Stimulated activated CD8-positive, alpha-beta memory T cell treated with anti-CD3 and anti-CD28 coated beads, Interleukin-4, amount 100 ng/mL, for 1 hour (primary cell): ENCODE measurements at places on chromosomes 13 and 19.

DNA sequence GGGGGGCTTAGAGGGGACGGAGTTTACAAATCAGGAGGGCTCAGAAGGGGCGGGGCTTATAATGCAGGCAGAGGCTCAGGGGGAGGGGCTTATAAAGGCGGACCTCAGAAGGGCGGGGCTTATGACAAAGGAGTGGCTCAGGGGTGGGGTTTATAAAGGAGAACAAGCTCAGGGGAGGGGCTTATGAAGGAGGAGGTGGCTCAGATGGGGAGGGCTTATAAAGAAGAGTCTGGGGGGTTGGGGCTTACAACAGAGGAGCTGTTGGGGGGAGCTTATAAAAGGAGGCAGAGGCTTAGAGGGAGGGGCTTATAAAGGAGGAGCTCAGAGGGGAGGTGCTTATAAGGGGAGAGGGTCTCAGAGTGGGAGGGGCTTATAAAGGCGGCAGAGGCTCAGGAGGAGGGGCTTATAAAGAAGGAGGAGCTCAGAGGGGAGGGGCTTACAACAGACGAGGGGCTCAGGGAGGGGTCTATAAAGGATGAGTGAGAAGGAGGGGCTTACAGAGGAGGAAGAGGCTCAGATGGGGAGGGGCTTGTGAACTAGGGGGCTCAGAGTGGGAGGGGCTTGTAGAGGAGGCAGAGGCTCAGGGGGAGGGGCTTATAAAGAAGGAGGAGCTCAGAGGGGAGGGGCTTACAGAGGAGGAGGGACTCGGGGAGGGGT is 1.0 kb downstream of the SMIM24 start:
- DNase-seq, result no peak

- peak; percentile 59 for DNase-seq
These were observed 10.7 kb downstream of the PTGIR start for GRCh38 chr19:46614114-46614722.

DNA sequence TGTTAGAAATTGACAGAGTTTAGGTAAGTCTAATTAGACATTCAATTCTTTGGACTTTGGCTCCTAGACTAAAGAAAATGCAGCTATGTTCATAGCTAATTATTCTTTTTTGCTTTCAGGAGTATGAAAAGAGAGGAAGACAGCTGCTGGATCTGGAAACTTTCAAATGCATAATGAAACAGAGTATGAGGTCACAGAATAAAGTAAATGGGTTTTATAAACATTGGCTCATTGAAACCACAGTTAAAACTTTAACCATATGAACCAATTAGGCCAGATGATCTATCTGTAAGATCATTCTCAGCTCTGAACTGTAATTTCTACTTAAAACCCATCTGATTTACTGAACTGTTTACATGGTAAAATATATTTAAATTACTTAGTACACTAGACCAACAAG is 82.7 kb downstream of the TEX26 start:
- no peak for DNase-seq

GRCh38 chr13:30477346-30478195 is 11.8 kb upstream of the HMGB1 start:
- DNase-seq, result no peak

DNA sequence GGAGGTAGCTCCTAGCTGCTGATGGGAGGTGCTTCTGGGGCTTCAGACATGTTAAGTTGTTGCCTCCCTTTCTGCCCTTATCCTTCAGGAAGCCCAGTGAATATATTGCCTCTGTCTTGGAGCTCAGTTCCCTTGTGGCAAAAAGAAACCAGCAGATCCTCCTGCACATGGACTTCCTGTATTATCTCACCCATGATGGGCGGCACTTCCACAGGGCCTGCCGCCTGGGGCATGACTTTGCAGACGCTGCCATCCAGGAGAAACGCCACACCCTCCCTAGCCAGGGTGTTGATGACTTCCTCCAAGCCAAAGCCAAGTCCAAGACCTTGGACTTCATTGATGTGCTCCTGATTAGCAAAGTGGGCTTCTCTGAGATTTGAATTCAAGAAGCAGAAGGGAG is 6.0 kb upstream of the CYP4F12 start:
- no peak for DNase-seq
